ENCODE measurements at places on chromosomes 2 and 18.
A peak's percentile ranks its signal among the peaks of the same experiment; 100 is the strongest.

- DNase-seq: no peak
Measured at GRCh38 chr2:51028829-51029228, 3.1 kb downstream of the NRXN1 start.

- no peak for DNase-seq
Measured at GRCh38 chr2:37357069-37357468, 12.6 kb downstream of the QPCT start.

DNA sequence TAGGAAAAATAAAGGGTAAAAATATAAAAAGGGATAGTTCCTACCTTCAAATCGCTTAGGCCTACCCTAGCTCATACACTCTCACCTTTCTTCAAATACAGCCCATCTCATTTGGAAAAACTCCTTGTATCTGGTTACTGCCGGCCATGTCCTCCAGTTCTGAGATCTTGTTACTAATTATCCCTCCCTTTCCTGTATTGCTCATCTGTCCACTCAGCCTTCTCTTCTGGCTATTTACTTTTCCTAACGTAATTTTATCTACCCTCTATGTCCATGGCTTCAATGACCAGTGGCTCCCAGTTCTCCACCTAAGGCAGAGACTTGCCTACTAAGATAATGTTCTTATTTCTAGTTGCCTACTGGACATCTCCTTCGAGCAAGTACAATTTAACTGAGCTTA lies 342.9 kb upstream of the ACVR2A start:
- DNase-seq: no peak

- DNase-seq: peak; percentile 27
Measured at GRCh38 chr2:290090-290722, 2.3 kb upstream of the ALKAL2 start.

DNA sequence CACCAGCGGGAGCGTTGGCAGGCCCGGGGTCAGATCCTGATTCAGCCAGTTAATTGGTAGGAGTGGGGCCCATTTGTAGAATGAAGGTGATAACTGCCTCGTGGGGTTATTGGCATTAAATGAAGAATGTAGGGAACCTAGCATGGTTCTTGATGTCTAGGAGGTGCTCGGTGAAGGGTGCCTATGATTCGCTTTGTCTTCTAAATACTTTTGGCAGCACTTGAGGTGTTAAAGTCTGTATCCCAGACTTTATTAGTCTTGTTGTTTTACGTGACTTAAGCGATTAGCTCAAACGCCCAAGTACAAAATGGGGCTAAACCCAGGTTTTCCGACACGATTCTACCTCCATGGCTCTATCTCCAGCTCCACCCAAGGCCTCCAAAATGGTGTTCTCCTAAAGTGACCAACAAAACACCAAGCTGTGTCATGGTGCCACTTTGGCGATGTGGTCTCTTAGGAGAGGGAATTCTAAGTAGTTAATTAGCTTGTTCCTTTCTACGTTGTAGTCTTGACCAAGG lies 980 bp upstream of the PPP4R1 start:
- DNase-seq: no peak

All from activated naive CD4-positive, alpha-beta T cell (primary cell).